ENCODE measurements at places on chromosomes 13 and 19. TPM values are rescaled to one million over a fixed set of nuclear protein-coding genes. Genes with fewer than 3 reads are reported as not detected.
A peak's percentile ranks its signal among the peaks of the same experiment; 100 is the strongest.

DNA sequence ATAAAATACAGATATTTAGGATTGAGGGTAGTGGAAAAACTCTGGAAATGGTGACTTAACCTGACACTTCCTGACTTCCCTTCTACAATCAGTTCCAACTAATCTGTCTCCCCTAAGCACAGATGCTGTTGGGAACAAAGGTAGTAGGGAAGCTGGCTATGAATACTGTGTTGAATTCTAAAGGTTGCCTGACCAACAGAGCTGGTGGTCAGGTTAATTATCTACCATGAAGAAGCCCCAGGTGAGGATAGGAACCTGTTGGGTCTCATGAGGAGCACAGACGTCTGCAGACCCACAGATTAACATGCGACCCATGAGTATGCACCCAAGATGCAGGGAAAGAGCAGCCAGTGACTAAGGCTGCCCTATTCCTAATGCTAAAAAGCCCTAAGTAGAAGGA is 172.3 kb downstream of the DIAPH3 start:
- no peak for DNase-seq

- no peak for DNase-seq
Measured at GRCh38 chr13:45779901-45780300, 71.7 kb downstream of the SIAH3 start.

- DNase-seq, result peak; percentile 28
Measured at GRCh38 chr19:17841371-17841809, 6.4 kb downstream of the JAK3 start.

- no peak for DNase-seq
Measured at GRCh38 chr19:10201176-10201575, 6.4 kb upstream of the DNMT1 start.

- no peak for DNase-seq
Measured at GRCh38 chr13:62879071-62879470, 1463.4 kb upstream of the PCDH20 start.

- DNase-seq, result no peak
Measured at GRCh38 chr13:80083081-80083852, 257.7 kb downstream of the SPRY2 start.

DNA sequence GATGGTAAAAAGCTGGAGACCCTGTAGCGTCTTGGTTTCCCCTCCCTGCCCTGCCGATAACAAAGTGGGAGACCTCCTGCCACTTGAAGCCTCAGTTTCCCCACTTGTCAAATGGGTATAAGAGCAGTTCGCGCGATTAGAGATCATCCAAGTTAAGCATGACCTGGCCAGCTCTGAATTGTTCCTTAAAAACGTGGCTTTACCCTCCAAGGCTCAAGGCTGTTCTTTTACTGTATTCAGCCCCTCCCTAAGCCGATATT is 421 bp downstream of the TNPO2 start:
- DNase-seq, result no peak

DNA sequence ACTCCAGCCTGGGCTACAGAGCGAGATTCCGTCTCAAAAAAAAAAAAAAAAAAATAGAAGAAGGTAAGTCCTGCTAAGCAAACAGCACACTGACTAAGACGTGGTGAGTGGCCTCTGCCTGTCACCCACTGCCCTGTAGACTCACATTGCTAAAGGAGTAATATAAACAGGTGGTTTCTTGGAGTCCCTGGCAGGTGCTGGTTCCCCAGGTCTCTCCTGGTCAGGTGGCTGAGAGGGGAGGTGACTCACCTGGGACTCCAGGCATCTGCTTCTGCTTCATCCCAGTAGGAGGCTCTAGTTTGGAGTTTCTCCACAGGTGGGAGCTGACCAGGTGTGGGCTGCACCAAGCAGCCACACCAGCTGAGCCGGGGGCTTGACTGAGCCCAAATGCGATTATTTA is at the start of gene OR10H1:
Gene OR10H1, minus strand, starts transcription at position 359 of the 400 bp plus-strand sequence. CDS start 7,627 bp downstream, outside the sequence.
- no peak for DNase-seq

GRCh38 chr13:51342706-51343105 is 3.2 kb downstream of the SERPINE3 start:
- DNase-seq, result no peak

DNA sequence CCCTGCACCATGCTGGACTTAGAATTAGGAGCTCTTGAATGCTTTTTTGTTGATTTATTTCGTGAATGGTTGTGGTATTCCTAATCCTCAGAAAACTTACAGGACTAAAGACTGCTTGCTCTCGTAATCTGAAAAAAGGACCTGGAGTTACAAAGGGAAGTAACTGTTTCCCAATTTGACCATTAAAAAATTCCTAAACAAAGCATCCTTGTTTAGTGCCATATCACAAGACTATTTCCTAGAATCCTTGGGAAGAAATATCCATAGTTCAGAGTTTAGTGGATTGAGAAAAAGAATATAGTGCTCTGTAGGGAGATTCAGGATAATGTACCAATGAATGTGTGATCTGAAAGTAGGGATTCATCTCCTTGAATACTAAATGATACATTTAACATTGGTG is 186.8 kb downstream of the NDFIP2 start:
- DNase-seq, result no peak

GRCh38 chr19:40726279-40726678 is 9.4 kb downstream of the ITPKC start:
- DNase-seq, result no peak

- DNase-seq, result no peak
Measured at GRCh38 chr13:21435687-21436151, 23.4 kb downstream of the ZDHHC20 start.

RNF113B gene
- total RNA-seq, result not detected

HIF3A gene
- total RNA-seq, result 4.4 TPM

GFY gene
- 0.88 TPM for total RNA-seq

CFD gene
- not detected for total RNA-seq

LILRB2 gene
- 0.54 TPM for total RNA-seq

ELSPBP1 gene
- total RNA-seq, result not detected

GSX1 gene
- not detected for total RNA-seq

CCNA1 gene
- 4.3 TPM for total RNA-seq

PLIN4 gene
- total RNA-seq, result 0.27 TPM

PABPC3 gene
- 0.22 TPM for total RNA-seq

PRX gene
- 4.7 TPM for total RNA-seq
